ENCODE measurements at places on chromosomes 6 and 20.
A peak's percentile ranks its signal among the peaks of the same experiment; 100 is the strongest.

- peak; percentile 70 for DNase-seq
Measured at GRCh38 chr20:48638546-48638945, 189.3 kb downstream of the PREX1 start.

DNA sequence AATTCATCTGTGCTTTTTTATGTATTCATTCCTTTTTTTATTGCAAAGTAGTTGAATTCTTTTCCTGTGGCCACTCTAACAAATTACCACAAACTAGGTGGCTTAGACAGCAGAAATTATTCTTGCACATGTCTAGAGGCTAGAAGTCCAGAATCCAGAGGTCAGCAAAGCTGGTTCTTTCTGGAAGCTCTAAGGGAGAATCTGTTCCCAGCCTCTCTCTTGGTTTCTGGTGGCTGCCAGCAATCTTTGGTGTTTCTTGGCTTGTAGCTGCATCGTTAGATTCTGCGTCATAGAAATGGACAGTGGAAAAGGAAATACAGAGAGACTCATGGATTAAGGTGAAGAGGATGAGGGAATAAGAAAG, 39.3 kb downstream of the GSTA2 start:
- no peak for DNase-seq

DNA sequence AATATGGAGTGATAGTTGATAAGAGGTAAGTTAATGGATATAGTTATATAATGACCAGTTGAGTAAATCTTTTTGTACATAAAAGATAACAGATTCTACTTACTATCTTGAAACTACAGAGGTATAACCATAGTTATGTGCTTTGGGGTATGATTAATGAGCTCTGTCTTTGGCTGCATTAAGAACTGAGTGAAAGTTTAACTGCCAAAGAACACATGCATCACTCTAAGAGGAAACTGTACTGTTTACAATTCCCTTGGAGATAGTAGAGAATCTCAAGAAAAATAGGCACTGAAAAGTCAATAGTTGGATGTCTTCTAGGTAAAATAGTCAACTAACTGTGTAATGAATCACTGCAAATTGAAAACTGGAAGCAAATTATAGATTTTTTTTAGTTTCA, 1129.5 kb downstream of the EPHA7 start:
- DNase-seq = no peak

GRCh38 chr6:88908598-88909548, 54.5 kb downstream of the RNGTT start:
- no peak for DNase-seq

GRCh38 chr6:162856885-162857284, 129.1 kb downstream of the PACRG start:
- peak; percentile 87 for DNase-seq

DNA sequence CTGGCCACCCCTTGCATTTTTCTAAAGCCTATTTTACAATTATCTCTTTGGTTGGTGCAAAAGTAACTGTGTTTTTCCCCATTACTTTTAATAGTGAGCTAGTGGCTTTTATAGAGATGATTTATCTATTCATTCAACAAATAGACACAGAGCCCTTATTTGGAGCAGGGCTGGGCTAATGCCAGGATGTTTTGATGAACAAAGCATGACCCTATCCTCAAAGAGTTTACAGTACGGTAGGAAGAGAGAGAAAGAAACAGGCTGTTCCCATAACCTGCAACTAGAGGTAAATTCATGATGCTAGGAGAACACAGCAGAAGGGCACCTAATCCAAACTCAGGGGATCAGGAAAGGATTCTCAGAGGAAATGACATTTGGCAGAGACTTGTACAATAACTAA, 37.3 kb upstream of the UST start:
- DNase-seq = no peak

DNA sequence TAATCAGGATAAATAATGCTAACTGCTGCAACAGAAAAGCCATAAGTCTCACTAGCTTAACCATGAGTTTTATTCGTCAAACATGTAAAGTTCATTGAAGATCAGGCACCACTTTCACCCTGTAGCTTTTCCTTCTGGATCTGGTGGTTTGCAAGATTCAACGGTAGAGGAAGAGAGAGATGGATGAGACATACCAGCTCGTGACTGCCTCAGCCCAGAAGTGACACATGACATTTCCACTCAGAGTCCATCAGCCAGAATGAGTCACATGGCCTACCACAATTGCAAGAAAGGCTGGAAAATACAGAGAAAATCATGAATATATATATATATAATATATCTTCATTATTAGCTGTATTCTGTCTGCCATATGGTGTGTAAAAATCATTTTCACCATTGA, 29.0 kb downstream of the SPTLC3 start:
- no peak for DNase-seq

DNA sequence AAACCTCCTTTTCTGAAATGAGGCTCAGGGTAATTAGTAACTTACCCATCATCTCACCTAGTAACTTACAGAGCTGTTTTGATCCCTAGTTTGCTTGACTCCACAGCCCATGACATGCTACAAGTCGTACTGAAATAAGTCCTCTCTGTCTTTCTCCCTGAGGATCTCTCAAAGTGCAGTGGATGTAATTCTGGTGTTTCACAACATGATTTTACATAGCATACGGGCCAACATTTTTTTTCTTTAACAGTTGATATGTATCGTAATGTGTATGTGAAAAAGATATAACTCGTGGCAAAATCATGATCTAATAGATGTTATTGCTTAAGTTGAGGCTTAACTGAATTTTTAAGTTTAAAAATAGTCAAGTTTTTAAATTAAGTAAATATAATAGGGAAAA, 45.0 kb downstream of the TSHZ2 start:
- DNase-seq = no peak

- DNase-seq = no peak
Measured at GRCh38 chr6:112044196-112044595, 9.7 kb upstream of the CCN6 start.

DNA sequence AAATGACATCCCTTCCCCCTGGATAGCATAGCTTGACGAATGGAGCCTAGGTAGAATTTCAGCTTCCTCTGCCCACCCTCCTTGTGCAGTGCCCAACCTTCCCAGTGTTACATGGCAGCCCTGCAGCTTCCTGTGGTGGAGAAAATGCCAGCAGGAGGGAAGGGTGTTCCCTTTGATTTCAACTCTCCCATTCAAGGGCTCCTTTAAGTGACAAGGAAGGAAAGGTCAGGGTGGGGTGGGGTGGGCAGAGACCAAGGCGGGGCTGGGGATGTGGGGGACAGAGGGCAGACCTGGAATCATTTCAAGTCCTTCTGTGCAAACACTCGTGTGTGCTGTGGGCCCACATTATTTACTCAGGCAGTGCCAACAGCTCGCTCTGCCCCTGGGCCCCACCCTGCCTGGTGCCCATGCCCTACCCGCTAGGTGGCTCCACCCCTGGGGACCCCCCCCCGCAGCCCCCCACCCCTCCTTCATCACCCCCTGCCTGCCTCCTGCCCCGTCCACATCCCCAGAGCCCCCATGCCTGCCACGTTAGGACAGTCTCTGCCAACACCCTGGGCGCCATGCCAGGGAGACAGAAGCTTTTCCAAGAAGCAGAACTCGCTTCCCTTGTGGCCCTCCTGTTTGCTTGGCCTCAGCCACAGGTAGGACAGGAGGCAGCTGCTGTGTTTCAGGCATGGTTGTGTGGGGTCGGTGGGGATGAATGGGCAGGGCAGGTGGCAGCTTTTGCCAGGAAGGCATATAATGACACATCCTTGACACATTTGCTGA, 9.4 kb downstream of the SPDEF start:
- no peak for DNase-seq

DNA sequence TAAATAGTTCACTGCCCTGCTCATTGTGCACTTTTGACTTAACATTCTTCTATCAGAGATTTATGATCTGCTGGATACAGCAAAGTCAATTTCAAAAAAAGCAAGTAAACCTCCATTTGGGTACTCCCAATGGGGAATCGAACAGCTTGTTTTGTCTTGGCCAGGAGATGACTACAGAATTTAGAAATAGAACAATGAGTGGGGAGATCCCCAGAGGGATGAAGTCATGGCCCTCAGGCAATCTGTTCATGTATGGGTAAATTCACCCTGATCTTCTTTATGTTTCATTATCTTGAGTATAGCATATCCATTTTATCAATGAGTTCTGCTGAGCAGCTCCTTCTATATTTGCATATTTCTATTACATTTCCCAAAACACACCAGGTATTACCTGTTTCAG, 1681.9 kb downstream of the HACE1 start:
- DNase-seq = no peak

DNA sequence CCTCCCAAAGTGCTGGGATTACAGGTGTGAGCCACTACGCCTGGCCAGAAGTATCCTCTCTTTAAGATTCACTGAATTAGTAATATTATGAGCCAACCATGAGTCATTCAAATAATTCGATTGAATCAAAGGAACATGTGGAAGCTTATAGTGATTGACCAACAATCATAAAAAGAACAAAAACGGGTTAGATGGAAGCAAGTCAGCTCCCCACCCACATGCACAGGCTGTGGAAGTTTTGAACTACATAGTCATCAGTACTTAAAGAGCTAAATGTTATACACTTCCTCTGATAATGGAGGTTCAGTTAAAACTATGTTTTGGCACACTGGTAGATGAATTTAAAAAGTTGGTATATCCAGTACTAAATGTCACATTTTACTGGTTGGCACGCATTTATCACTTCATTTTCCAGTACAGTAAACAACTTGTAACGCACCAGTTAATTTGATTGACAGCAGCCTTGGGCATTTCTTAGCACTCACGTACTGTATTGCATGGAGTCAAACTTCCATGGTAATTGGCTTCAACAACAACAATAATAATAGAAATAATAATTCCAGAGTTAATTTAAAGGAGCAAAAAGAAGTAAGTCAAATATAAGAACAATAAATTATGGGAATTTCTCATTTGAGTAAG, 1107.3 kb upstream of the MAP3K7 start:
- DNase-seq = no peak

- no peak for DNase-seq
Measured at GRCh38 chr6:119527231-119527578, 177.6 kb upstream of the MAN1A1 start.

- no peak for DNase-seq
Measured at GRCh38 chr6:53412751-53413150, 64.0 kb upstream of the ELOVL5 start.

GRCh38 chr20:21103582-21104465, 2.3 kb downstream of the LINC00237 start:
- no peak for DNase-seq

- no peak for DNase-seq
Measured at GRCh38 chr20:7389216-7389615, 551.0 kb downstream of the HAO1 start.

DNA sequence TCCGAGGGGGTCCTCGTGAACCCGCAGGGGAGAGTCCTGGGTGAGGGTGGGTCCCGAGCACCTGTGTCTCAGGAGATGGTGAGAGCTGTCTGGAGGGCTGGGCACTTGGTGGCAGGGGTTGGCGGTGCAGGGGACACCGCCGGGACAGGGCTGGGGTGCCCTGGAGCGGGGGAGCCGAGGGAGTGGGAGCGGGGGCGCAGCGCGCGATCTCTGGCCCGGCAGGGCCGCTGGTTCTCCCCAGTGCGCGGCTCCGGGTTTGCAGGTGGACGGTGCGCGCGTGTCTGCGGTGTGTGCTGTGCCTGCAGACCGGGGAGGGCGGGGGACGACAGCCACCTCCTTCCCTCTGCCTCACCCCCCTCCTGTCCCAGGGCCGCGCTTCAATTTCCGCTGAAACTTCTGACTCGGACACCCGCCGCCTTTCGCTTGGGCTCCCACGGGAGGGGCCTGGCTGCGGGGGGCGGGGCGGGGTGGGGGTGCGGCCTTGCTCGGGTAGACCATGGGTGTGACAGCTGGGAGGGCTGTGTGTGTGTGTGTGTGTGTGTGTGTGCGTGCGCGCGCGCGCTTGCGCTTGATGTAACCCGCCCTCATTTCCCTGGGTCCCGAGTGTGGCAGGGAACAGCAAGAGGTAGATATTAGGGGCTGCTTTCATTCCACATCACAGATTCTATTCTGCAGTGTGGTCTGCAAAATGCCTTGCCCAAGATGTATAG, 1.2 kb downstream of the TRIB3 start:
- DNase-seq = peak; percentile 94

DNA sequence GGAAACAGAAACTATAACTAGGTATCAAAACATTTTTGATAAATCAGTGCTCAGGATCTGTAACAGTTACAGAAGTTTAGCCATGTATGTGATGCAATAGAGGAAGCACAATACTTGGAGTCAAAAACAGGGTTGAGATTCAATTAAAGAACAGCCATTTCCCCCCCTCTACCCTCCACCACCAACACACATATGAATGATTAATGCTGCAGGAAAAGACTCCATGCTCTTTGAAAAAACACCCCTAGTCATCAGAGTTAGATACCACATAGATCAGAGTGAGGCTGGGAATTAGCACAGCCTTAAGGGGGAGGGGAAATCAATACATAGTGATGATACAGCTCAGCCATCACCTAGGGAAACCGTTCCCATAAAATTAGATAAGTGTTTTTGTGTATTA, 108.9 kb upstream of the EMILIN3 start:
- DNase-seq = no peak

- no peak for DNase-seq
Measured at GRCh38 chr20:44959638-44960102, 527 bp downstream of the TOMM34 start.

DNA sequence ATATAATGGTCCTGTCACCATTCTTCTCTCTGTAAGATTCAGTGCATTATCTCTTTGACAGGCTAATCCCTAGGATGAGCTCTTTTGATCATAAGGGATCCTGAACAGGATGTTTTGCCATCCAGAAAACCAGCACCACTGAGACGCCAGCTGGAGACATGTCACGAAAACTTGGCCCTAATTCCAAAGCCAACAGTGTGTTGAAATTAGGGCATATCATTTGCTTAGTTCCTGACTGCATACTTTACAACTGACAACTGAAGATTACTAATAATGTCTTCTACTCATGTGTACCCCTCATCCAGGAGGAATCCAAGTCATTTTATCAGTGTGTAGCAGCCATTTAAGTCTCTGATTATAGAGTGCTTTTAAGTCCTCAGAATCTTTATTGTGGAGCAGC, 243.6 kb downstream of the KCNQ5 start:
- no peak for DNase-seq

- no peak for DNase-seq
Measured at GRCh38 chr20:44714701-44715498, at the start of gene CCN5. CCN5 (plus strand) TSS chr20:44715369; CDS start chr20:44715391, 22 bp downstream.

GRCh38 chr6:44407951-44408670, 20.6 kb downstream of the CDC5L start:
- no peak for DNase-seq

GRCh38 chr6:54135665-54136369, 24.6 kb downstream of the MLIP start:
- DNase-seq = no peak

DNA sequence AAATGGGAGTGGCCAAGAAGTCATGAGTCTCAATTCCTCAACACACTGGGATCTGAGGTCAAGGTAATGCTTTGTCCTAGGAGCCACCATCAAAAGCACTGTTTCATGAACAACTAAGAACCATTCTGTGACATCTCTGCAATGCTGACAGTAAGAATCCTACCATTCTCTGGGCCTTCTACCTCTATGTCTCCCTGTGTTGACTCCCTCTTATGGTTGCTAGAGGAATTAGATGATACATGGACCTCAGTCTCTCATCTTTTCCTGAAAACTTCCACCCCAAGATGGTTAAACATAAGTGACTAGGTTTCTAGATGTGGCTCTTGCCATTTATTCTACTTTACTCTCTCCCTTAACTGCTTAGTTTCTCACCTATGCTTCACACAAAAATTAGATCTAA, 9.1 kb downstream of the MTRF1L start:
- no peak for DNase-seq

- no peak for DNase-seq
Measured at GRCh38 chr6:132764370-132764769, 6.7 kb upstream of the VNN2 start.

- DNase-seq = no peak
Measured at GRCh38 chr6:132830334-132830751, 16.0 kb downstream of the RPS12 start.

All from islet precursor cell (in vitro differentiated cells).